Cardiac septum (tissue), 1 donor: ENCODE measurements at places on chromosomes 3 and 15. TPM values are rescaled to one million over a fixed set of nuclear protein-coding genes. Genes with fewer than 3 reads are reported as not detected.

- no peak for DNase-seq
Measured at GRCh38 chr3:184078851-184079250, 18.0 kb upstream of the HTR3E start.

DNA sequence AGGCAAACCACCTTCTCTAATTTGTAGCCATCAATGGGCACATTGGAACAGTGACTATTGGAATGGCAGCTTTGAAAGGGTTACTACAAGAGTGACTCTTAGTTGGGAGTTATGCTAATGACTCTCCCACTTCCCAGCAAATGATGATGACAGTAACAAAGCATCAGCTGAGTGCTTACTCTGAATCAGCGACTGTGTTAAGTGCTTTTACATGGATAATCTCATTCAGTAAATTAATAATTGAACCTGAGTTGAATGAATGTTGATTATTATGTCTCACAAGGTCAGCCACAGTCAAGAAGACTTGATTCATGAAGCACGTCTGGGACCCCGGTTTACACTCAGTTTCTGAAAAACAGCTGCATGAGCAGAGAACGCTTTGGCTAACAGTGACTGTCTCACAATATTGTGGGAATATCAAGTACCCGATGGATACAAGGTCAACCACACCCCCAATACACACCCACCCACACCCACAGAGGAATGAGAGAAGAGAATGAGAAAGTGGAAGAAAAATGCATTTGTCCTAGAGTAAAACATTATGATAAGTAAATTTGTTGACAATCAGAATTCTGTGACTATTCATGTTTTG lies 242.0 kb upstream of the FEZF2 start:
- no peak for DNase-seq

DNA sequence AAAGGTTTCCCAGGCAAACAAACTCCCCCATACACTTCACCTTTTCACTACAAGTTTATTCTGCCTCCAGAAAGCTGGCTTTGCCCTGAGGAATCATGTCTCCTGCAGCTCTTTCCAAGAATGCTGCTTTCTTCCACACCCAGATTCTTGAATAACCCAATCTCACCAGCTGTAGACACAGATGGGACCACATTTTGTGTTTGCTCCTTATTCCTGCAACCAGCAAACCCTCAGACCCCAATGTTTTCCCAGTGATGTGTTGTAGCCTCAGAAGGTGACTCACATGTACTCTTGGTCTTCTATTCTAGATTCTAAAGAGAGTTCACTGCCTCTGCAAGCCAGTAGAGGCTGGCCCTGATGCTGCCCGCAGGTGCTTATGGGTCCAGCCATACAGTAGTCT lies 23.6 kb upstream of the TRIM59 start:
- DNase-seq = no peak

Gene SERPINI2
- total RNA-seq = 0.46 TPM

Gene WDR93
- total RNA-seq = not detected

Gene RLBP1
- not detected for total RNA-seq

GRCh38 chr3:14410503-14411165 lies 8.2 kb downstream of the SLC6A6 start:
- DNase-seq = peak; percentile 90

DNA sequence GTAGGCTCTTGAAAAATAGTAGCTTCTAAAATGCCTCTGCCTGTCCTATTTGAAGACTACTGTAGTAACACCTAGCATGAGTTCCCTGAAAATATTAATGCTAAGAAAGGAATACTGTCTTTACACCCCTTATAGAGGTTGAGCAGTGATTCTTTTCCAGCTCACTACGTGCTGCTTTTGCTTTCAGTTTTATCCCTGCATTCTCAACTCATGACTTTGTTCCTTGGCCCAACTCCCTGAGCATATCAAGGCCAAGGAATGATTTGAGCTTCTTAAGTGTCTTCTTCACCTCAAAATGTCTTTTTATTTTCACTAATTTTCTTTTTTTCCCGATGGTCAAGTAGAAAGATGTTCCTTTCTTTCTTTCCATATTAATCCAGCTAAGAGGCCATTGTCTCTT lies 16.5 kb upstream of the P2RY13 start:
- no peak for DNase-seq

Gene PLIN1
- 3.9 TPM for total RNA-seq

DNA sequence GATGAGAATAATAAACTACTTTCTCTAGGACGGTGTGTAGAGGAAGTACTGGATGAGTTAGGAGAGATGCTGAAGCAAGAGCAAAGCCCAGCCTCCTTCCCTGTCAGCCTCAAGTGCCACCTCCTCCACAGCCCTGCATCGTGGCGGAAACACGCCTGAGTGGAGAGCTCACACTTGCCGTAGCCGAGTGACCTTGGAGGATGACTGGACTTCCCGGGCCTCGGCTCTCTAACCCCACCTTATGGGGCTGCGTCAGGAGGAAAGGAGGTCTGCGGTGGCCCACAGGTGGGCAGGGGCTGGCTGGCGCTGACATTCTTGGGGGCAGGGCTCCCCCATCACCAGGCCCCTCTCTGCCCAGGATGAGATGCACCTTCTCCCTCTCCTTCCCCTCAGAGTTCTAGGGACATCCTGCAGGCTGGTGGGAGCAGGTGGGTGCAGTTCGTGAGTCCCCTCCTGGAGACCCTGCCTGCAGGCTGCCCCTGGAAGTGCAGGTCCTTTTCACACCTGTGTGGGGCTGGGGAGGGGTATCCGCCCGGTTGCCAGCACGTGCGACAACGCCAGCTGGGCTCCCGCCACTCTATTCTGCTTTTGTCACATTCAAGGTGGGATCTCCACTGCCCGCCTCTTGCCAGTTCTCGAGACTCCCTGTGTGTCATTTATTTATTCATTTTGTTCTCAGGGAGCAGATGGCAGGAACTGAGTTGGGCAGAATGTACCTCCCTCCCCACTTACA lies 175.2 kb downstream of the MEGF11 start:
- peak; percentile 65 for DNase-seq

Gene CATSPER2
- 3.0 TPM for total RNA-seq

DNA sequence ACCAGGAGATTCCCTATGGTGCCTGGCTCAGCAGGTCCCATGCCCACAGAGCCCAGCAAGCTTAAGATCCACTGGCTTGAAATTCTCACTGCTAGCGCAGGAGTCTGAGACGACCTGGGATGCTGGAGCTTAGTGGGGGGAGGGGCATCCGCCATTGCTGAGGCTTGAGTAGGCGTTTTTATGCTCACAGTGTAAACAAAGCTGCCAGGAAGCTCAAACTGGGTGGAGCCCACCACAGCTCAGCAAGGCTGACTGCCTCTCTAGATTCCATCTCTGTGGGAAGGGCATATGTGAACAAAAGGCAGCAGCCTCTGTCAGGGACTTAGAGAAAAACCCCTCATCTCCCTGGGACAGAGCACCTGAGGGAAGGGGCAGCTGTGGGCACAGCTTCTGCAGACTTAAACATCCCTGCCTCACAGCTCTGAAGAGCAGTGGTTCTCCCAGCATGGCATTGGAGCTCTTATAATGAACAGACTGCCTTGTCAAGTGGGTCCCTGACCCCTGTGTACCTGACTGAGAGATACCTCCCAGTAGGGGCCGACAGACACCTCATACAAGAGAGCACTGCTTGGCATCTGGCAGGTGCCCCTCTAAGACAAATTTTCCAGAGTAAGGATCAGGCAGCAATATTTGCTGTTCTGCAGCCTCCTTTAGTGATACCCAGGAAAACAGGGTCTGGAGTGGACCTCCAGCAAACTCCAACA lies 231.5 kb upstream of the SETMAR start:
- DNase-seq = no peak

GRCh38 chr15:42602501-42602900 lies 27.1 kb downstream of the STARD9 start:
- no peak for DNase-seq

Gene UTS2B
- total RNA-seq = not detected

Gene ADPGK
- 11.1 TPM for total RNA-seq

DNA sequence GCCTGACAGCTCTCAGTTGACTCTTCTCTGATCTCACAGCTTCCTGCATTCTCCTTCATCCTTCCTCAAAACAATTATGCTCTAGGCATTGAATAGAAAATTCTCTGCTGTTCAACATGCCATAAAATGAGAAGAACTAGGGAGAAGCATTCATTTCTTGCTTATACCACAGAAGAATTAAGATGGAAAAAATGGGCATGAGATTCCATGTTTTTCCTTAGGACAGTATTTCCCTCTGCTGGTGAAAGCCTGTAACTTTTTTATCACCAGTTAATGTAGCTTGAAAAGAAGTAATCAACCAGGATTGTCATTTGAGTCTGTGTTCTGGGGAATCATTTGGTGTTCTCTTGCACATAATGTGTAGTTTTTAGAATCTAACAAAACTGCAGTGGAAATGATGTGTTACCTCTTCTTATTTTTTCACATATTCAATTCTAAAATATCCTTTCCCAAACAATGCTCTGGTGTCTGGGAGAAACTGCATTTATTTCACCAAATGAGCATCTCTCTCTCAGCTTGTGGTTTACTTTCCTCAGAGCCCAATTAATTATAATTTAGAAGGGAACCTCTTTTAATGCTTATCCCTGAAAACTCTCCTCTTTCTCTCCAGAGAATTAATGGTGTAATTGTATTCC lies 92.8 kb upstream of the DCBLD2 start:
- no peak for DNase-seq

Gene NANOGP8
- total RNA-seq = not detected

Gene ZNF501
- total RNA-seq = 4.4 TPM

DNA sequence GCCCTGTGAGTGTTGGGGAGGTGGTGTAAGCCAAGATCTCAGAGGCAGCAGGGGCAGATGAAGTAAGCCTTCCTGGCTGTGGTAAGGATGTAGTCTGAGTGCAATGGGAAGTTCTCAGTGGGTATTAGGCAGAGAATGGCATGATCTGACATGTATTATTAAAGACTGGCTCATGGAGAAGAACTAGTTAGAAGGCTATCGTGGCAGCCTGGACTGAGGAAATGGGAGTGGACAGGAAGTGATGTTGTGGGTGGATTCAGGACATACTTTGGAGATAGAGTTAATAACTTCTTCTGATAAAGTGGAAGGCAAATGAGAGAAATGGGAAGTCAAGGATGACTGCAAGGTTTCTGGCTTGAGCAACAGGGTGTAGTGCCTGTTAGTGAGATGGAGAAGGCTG lies 250.9 kb upstream of the CFAP20DC start:
- DNase-seq = no peak

DNA sequence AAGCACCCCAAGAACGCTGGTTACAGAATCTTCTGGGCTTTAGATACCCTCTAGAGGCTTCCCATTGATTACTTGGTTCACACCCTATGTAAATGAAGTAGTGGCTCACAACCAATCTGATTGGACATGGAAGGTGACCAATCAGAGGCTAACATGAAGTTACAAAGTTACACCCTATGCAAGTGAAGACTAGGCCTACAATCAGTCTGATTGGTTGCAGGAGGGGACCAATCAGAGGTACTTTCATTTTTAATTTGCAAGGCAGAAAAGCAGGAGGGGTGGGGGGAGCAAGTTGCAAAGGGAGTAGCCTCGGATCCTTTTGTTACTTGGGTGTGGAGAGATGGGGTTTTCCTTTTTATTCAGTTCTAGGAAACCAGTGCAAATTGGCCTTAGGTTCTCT lies 11.1 kb upstream of the RTP2 start:
- no peak for DNase-seq

Gene GPR15
- total RNA-seq = not detected

Gene ATP10A
- total RNA-seq = 0.94 TPM

GRCh38 chr3:78919021-78919755 lies 848.6 kb downstream of the ROBO1 start:
- DNase-seq = no peak

- DNase-seq = no peak
Measured at GRCh38 chr15:36005542-36005941, 459.6 kb upstream of the DPH6 start.

Gene UBE2Q2
- 38.3 TPM for total RNA-seq

GRCh38 chr3:194117104-194117845 lies 18.7 kb upstream of the HES1 start:
- DNase-seq = no peak

DNA sequence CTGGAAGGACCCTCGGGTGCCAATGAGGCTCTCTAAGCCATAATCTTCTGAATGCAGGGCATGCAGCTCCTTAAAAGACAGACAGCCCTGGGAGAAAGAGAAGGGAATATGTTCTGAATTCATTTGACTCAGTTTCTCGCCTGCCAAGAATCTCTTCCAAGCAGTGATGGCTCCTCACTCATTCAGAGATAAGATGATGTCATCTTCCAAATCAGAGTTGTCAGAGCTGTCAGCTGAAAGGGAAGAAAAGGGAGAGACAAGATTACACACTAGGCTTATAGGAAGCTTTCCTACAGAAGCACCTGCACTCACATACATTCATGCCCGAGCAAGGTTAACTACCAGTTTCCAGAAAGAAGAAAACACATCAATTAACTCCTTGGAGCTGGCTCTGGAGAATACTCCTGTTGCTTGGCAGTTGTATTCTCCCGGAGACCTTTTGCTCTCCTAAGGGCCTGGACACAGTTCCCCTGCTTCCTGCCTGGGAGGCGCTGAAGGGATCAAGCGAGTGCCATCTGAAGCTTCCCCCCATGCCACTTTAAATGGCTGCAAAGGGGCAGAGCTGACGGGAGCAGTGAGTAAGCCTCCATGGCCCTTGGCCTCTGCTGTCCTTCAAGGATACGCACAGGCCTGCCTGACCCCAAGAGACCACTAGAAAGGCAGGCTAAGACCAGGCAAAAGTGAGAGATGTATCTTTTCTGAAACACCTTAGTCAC lies 7.7 kb downstream of the RBM15B start:
- DNase-seq = no peak

Gene TMIE
- total RNA-seq = 0.51 TPM

Gene IMP3
- 30.0 TPM for total RNA-seq

- no peak for DNase-seq
Measured at GRCh38 chr15:97817276-97817890, 143.1 kb upstream of the ARRDC4 start.

Gene GTF2A2
- total RNA-seq = 105 TPM

DNA sequence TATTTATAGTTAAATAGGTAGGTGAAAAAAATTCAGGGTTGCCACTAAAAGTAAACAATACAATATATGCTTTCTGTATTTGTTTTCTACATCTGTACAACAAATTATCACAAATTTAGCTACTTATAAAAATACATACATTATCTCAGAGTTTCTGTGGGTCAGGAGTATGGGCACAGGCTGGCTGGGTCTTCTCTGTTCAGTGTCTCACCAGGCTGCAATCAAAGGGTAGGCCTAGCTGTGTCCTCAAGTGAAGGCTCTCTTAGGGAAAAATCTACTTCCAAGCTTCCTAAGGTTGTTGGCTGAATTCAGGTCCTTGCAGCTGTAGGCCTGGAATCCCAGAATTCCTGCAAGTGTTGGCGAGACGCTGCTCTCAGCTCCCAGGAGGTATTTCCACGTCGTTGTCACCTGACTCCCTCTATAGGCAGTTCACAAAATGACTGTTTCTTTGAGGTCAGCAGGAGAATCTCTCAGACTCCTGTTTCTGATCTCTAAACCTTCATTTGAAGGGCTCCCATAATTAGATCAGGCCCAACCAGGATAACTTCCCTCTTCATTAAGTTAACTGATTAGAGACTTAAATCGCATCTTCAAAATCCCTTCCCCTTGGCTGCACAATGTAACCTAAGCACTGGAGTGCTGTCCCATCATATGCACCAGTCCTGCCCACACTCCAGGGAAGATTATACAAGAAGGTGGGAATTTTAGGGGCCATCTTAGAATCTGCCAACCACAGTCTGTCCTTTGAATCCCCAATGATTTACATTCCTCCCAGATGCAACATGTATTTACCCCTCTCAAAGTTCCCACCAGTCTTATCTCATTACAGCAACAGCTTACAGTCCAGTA lies 296.6 kb downstream of the SUCLG2 start:
- DNase-seq = no peak
